AG04450 (cell line): ENCODE measurements at places on chromosomes 4 and X.
A peak's percentile ranks its signal among the peaks of the same experiment; 100 is the strongest.

GRCh38 chr4:95360906-95361695 is 187.7 kb downstream of the UNC5C start:
- DNase-seq, result no peak

GRCh38 chrX:46461660-46462191 is 83.5 kb downstream of the ZNF674 start:
- no peak for DNase-seq

DNA sequence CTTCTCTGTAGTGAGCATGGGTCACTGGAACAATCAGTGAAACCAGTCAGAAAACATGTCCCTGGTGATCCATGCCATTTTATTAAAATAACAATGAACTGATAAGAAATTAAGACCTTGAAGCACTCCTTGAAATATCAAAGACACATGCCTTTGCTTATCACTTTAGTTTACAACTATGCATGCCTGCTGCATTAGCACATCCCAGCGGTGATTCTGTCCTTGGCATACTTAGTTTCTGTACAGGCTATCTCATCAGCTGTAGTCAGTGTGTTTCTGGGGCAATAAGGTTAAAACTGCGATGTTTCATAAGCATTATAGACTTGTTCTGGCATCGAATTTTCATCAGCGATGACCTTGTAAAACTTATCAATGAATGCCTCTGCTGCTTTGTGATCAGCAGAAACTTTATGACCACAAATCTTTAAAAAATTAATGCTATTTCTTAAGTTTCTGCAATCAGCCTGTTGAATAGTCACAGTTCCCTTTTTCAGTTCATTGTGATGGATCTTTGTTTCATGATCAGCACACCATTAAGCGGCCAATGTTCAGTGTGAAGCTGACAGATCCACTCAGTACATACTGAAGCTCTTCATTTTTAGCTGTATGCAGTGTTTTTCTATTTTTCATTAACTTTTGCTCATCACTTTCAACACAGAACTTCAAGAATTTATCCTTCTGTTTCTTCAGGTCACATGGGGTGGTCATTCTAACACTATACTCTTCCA is 150.5 kb downstream of the RNF150 start:
- no peak for DNase-seq

GRCh38 chr4:138611721-138612120 is 369.6 kb upstream of the SLC7A11 start:
- DNase-seq, result no peak

GRCh38 chr4:6338951-6339817 is 69.5 kb downstream of the WFS1 start:
- no peak for DNase-seq

GRCh38 chr4:4642496-4643000 is 100.7 kb upstream of the STX18 start:
- no peak for DNase-seq

- DNase-seq, result no peak
These were observed 634.7 kb upstream of the BOD1L1 start for GRCh38 chr4:14262221-14262620.

- DNase-seq, result no peak
These were observed 47.5 kb downstream of the SMC1A start for GRCh38 chrX:53374923-53375322.

DNA sequence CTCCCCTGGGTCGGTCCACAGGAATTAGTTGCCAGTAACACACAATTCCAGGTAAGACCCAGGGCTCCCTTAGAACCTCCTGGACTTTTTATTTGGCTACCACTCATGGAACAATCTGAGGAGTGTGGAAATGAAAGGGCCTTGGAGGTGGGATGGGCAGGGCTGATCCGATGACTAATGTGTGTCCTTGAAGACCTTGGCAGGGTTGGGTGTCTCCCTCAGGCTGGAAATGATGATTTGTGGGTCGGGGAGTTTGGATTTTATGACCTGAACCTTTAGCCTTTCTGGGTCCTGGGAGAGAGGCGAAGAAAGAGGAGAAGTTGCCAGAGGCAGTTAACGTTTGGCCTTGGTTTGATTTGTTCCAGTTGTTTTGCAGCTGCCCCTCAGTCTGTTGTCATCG is 425.0 kb downstream of the MID1IP1 start:
- DNase-seq, result no peak

DNA sequence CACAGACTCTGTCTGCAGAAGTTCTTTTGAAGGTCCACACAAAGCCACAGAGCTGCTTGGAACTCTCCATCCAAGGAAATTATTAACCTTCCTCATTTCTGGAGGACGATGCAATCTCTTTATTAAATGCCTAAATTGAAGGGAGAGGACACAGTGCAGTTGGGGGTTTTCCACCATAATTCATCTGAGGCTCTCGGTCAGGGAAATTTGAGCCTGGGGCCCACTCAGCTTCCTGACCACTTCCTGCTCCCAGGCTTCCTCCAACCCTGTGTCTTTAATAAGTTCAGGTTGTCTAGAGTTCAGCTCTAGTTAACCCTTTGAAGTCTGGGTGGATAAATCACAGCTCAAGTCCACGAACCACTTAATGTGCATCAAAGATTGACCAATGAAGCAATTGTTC is 58.5 kb downstream of the PRPS1 start:
- no peak for DNase-seq

GRCh38 chr4:157992038-157992705 is 180.7 kb downstream of the GASK1B start:
- peak; percentile 54 for DNase-seq

GRCh38 chrX:140701480-140701879 is 8.1 kb upstream of the LINC00632 start:
- DNase-seq, result no peak

- no peak for DNase-seq
These were observed 35.0 kb upstream of the MXD4 start for GRCh38 chr4:2296631-2297601.

DNA sequence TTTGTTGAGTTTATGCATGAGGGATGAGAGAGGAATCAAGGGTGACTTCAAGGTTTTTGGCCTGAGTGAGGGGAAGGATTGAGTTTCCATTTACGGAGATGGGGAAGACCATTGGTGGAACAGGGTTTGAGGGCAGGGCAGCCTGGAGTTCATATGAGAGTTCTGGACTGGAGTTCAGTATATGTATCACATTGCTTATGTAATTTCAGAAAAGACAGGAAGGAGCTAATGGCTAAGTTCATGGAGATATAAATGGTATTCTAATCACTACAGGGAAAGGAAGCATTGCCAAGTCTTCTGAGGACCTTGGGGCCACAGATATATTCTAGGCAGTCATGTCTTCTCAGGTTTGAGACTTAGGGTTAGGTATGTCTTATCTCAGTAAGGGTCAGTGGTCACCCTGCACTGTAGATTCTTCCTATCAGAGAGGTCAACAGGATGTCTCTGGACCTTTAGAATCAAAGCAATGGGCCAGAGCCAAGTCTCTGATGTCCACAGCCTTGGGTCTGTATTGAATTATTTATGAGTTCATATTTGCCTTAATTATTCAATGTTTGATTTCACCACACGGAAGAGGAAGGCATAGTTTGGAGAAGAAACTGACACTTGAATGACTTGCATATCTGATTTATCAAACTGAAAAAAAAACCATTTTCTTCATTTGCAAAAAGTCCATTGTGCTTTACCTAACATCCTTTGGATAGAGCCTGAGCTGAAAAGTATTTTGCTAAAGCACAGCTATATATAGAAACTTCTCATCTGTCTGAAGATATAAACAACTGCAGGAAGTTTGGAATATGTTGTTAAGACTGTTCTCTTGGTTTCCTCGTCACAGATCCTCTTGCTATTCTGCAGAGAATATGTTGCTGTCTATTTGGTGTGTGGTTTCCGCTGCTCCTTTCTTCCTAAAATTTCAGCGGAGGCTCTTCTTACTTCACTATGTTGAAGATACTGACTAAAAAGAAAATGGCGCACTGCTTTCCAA is 139.5 kb downstream of the PDGFRA start:
- no peak for DNase-seq

DNA sequence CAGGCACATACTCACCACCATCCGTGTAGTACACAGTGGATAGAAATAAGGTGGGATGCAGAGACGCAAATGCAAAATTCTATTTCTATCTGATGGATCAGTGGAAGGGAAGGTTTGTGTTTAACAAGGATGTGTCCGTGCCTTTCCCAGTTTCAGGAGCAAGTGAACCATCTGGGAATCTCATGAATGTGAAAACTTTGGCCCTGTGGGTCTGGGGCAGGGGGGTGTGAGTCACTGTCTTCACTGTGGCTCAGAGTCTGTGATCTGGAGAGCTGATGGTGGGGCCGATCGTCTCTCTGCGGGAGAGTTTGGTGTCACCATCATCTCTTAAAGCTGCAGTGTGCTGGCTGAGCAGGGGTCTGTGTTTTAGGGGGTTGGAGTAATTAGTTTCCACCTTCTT is 179.3 kb upstream of the STS start:
- no peak for DNase-seq

GRCh38 chr4:125590158-125590557 is 275.4 kb downstream of the FAT4 start:
- no peak for DNase-seq

DNA sequence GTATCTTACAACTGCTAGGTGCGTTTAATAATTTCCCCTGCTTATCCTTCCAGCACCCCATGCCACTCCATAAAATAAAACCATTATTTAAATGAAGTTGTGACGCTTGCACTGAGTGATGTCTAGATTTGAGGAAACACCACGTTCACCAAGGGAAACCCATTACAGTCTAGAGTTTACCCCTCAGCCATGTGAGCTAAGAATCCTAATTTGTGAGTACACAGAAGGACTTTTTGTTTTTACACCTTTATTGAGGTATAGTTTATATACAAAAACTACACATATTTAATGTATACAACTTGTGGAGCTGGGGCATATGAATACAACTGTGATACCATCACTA is 326.8 kb downstream of the RAPGEF2 start:
- DNase-seq, result no peak

- no peak for DNase-seq
These were observed 17.8 kb downstream of the PDK3 start for GRCh38 chrX:24482823-24483415.

GRCh38 chr4:76658231-76659102 is 223.4 kb downstream of the SHROOM3 start:
- peak; percentile 44 for DNase-seq

DNA sequence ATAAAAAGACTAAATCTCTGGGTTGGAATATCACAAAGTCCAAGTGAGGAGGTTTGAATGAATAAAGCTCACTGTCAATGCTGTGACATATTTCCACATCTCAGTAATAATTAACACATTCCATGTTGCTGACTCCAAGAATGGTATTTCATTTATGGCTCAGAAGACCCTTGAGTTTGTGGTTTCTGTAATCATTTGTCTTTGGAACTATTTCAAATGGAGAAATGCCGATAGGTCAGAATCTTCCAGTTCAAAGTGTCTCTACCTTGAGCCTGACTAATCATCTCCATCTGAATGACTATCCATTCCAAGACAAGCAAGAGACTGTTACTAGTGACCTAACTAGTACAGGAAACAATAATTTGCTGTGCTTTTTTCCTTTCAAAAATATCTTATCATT is 24.2 kb upstream of the SLC2A9 start:
- no peak for DNase-seq

- no peak for DNase-seq
These were observed 177.8 kb upstream of the ETNPPL start for GRCh38 chr4:108940634-108941033.

DNA sequence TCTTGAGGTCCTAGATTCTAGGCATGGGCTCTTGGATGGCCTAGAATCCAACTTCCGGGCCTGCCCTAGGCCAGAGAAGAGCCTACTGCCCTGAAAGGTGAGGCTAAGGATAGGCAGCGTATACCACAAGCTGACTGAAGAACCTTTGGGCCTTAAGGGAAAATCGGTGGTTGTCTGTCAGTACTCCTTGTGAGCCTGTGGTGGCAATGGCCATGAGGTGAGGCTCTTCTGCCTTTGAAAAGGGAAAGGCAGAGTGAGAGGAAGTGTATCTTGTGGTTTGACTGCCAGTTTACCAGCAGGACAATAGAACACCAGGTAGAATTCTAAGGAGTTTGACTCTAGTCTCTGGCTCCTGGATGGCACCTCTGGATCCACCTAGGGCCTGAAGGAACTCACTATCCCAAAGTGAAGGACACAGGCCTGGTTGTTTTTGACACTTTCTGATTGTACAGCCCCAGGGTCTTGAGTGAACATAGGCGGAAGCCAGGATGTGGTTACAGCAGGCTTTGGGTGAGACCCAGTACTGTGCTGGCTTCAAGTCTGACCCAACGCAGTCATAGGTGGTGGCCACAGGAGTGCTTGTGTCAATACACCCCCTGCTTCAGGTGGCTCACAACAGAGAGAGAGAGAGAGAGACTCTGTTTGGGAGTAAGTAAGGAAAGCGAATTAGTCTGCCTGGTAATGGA is 20.9 kb downstream of the ITIH6 start:
- DNase-seq, result no peak

GRCh38 chr4:82948647-82949204 is 48.2 kb downstream of the THAP9 start:
- DNase-seq, result no peak

DNA sequence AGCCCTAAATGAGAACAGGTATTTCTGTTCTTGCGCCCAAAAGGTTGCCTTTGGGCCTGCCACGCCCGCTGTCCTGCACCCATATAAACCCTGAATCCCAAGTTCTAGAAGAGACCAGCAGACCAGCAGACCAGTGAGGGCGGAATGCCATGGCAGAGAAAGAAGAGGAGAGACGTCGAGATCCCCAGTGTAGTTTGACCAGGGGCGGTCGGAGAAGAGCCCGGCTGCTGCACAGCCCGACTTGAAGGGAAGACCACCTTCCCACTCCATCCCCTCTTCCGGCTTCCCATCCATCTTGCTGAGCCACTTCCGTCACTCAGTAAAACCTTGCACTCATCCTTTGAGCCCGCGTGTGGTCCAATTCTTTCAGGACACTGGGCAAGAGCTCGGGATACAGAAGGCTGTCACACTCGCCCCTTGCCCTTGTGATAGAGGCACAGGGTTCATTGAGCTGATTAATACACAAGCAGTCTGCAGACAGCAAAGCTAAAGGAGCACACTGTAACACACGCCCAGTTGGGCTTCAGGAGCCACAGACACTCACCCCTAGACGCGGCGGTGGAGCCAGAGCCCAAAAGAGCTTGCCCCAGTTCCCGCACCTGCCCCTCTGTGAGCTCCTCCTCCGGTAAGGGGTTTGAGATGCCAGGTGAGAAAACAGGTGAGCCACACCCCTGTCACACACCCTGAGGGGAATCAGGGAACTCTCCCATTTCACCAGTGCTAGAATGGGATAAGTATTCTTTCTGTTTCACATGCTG is 230.8 kb downstream of the PCDH10 start:
- DNase-seq, result no peak

DNA sequence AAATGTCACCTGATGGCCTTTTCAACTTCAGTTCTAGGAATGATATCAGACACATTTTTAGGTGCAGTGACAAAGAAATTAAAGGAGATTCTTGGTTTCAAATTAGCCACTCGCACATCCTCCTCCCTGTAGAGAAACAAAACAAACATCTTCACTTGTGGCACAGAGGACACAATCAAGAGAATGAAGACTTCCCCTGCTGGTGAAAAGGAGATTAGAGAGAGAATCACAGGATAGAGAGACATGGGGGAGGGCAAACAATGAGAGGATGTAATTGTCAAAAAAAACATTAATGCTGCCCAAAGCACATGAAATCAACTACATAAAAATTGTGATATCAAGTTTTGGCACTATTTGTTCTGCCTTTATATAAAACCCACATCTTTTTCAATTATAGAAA is 34.5 kb downstream of the ACE2 start:
- DNase-seq, result no peak

GRCh38 chr4:75717408-75717807 is 7.0 kb upstream of the USO1 start:
- no peak for DNase-seq

GRCh38 chrX:40158036-40158706 is 60.4 kb upstream of the BCOR start:
- no peak for DNase-seq

- no peak for DNase-seq
These were observed 225.1 kb downstream of the CBR4 start for GRCh38 chr4:168784786-168785461.

- no peak for DNase-seq
These were observed 362.3 kb upstream of the EPHA5 start for GRCh38 chr4:66032571-66032970.
